H1 (cell line): ENCODE measurements at places on chromosomes 3 and 15. TPM values are rescaled to one million over a fixed set of nuclear protein-coding genes. Genes with fewer than 3 reads are reported as not detected.

GRCh38 chr3:98029083-98029482, 6.0 kb downstream of the GABRR3 start:
- DNase-seq = no peak

GRCh38 chr15:85430406-85431204, 50.2 kb downstream of the AKAP13 start:
- DNase-seq = no peak

GRCh38 chr3:17740721-17741141, 1.7 kb downstream of the TBC1D5 start:
- DNase-seq = no peak

DNA sequence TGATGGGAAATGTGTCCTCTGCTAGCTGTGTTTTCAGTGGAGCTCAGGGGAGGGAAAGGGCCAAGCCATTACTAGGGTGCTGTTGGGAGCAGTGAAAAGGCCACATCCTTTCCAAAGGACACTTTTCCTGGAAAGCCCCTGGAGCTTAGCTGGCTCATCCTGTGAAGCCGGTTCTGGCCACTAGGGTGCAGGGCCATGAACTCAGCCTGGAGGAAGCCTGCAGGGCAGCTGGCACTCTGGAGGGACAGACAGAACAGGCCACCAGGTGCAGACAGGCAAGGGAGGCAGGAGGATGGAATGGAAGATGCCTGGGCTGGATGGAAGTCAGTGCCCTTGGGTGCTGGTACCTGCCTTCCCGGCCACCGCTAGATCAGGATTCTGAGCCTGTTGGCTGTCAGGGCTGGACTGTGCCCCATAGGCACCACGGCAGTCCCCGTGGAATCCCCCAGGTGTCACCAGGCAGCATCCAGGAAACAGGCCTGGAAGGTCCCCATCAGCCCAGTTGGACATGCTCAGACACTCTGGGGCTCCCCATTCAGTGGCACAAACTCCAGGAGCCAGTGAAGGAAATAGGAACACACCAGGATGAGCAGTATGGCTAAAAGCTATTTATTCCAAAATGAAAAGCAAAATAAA, 76.2 kb upstream of the C2CD4B start:
- DNase-seq = peak; percentile 81

GRCh38 chr3:147760941-147761340, 351.8 kb downstream of the ZIC1 start:
- DNase-seq = no peak

DNA sequence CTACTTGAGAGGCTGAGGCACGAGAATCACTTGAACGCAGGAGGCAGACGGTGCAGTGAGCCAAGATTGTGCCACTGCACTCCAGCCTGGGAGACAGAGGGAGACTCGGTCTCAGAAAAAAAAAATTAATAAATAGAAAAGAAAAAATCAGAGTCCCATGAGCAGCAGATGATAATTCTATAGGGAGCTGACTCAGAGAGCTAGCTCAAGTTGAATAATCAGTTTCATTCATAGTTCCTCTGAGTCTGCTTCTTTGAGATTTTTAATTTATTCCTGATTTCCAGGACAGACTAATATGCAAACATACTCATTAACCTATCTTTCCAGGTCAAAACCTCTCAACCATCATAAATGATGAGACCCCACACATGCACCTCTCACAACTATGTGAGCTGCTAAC, 55.0 kb upstream of the PTX3 start:
- DNase-seq = no peak

DNA sequence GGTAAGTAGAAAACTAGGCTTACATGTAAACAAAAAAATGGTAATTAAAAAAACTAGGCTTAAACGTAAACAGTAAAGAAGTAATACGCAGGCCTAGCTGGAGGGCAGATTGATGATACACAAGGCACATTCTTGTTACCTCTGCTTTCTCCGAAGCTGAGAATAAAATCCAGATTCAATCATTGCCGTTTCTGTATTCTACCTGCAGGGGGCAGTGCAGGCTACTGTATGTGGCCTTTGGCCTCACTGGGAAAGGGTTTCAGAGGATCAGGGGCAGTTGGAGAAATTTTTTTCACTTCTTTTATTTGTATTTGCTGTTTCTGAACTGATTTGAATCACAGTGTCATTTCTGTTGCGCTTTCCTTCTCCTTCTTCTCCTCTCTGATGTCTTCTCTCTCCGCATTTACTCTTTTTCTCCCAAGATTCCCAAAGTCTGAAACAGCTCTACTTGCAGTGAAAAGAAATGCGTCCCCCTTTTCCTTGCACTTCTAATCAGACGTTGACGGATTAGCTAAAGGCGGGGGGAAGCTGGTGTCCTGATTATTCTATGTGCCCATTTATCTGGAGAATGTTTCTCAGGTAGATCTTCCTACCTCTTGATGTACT, 67.1 kb upstream of the MCTP2 start:
- DNase-seq = peak; percentile 82

The ACKR4 gene
- total RNA-seq = not detected in 2 replicates

DNA sequence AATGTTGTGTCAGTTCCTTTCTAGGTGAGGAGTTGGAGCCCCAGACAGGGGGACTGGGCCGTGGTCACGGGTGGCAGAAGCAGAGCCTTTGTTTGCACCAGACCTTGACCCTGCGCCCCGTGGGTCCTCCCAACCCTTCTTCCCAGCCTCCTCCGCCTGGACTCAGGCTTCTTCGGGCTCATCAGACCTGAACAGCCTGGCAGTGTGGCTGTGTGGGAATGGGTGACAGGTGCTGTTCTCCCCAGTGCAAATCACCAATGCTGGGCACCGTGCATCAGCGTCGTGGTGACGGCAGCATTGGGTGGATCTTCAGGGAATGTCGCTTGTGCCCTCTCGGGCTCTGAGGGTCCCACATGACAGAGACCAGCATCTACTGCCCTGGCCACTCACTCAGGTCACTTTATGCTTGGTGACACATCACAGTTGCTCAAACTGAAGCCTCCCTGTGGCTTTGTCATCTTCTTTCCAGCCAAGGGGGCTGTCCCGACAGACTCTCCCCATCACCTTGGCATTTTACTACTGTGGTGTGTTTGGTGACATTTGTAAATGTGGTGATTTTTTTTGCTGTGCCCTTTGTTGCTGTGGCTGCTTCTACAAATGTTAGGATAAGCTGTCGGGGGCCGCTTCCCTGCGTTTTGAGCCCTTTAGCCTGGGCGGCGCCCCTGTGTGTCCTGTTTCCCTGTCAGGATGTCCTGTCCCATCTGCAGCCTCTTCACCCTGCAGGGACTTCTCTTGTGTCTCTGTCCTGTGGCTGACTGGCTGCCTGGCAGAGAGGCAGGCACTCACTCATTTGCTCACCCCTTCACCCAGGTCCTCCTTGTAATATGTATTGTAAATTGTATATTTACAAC, 14.5 kb downstream of the APBA2 start:
- DNase-seq = no peak

DNA sequence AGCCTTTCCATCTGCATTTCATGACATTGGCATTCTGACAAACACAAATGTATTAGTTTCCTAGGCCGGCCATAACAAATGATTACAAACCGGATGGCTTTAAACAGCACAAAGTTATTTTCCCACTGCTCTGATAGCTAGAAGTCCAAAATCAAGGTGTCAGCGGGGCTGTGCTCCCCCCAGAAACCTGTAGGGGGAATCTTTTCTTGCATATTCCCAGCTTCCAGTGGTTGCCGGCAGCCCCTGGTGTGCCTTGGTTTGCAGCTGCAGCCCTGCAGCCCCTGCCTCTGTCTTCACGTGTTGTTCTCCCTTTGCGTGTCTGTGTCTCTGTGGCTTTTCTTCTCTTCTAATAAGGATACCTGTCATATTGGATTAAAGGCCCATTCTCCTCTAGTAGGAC, 79.0 kb upstream of the CDV3 start:
- DNase-seq = no peak

DNA sequence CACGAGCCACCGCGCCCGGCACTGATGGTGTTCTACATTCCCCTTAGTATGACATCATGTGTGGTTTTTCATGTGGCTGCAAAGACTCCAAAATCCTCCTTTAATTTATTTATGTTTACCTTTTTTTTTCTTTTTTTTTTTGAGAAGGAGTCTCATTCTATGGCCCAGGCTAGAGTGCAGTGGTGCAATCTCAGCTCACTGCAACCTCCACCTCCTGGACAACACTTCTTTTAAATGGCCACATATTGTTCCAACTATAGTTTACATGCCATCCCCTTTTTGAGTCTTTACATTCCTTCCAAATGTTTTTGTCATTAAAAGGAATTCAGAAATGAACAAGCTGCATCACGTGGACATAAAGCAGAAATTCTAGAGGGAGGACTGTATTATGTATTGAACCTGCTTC, 10.3 kb upstream of the CDV3 start:
- DNase-seq = no peak

The SEMA5B gene
- total RNA-seq = 19.9 and 22.4 TPM in 2 replicates

- DNase-seq = no peak
Observed at GRCh38 chr15:47803767-47804166, 86.5 kb downstream of the SEMA6D start.

The LSAMP gene
- total RNA-seq = 3.8 and 5.7 TPM in 2 replicates

- DNase-seq = no peak
Observed at GRCh38 chr3:32137870-32138269, 31.4 kb downstream of the GPD1L start.

The AQP9 gene
- total RNA-seq = not detected in 2 replicates
